ENCODE measurements at places on chromosomes 12 and 14.
A peak's percentile ranks its signal among the peaks of the same experiment; 100 is the strongest.

GRCh38 chr12:111287125-111287900 lies 81.6 kb downstream of the PHETA1 start:
- DNase-seq, result no peak

GRCh38 chr12:61504396-61505080 lies 755.7 kb upstream of the USP15 start:
- DNase-seq, result no peak

DNA sequence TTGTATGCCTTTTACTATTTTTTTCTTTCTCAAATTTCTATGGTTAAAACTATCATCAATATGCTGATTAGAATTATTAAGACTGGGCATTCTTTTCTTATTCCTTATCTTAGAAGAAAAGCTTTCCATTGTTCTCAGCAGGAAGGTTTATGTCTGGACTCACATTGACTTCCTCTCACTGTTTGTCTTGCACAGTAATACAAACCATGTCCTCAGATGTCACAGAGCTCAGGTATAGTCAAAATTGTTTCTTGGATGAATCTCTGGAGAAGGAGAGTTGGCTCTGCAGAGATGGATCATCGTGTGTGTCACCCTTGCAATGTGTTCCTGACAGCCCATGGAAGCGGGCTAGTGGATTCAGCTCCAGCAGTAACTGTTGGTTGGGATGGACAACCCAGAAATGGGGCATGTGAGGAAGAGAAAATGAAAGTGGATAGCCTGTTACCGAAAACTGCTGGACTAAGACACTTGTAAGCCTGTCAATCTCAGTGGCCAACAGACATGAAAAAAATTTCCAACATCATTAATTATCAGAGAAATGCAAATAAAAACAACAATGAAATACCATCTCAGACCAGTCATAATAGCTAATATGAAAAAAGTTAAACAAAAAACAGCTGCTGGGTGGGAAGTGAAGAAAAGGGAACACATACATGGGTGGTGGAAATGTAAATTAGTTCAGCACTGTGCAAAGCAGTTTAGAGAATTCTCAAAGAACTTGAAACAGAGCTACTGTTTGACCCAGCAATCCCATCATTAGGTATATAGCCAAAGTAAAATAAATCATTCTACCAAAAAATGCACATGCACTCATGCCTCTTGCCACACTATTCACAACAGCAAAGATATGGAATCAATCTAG lies 967.8 kb downstream of the TMEM121 start:
- DNase-seq, result no peak

DNA sequence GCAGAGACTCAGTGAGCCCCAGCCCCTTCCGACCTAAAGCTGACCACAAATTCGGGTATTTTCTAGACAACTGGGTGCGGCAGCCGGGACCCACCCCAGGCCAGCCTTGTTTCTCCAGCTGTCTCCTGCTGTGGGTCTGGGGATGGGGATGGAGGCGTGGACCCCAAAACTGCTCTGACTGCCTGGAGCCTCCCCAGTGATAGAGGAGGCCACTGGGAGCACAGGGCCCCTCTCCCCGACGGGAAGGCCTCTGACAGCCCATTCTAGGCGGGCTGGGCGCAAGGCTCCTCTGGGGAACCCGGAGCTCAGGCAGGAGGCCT lies 38.2 kb upstream of the TDRD9 start:
- no peak for DNase-seq

GRCh38 chr12:29742646-29743045 lies 41.1 kb downstream of the TMTC1 start:
- no peak for DNase-seq

- no peak for DNase-seq
These were observed 414.0 kb downstream of the SOX5 start for GRCh38 chr12:23535441-23535840.

DNA sequence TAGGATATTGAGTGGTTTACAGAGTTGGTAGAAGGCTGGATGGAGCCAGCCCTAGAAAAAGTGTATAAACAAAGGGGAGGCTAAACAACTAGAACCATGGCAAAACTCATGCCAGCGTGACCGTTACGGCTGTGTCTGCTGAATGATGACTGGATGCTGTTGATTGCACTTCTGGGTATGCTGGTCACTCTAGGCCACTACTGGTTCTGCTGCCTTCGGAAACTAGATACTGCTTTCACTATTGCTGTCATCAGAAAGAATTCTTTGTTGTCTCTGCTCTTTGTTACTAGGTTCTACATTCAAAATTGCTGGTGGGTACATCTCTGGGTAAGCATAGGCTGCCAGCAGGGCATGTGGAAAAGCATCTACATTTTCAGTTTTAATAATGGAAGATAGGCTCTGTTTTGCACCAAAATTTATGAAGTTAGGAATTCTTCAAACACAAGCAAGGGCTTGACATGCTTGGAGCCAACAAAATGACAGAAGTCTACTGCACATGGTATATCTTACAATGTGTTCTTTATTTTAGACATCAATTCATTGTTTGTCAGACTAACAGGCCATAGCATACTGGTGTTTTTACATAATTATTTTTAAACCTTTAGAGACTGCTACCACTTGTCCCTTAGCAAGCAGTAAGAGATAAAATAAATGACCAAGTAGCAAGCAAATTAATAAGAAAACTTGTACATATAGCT lies 15.4 kb downstream of the MON2 start:
- DNase-seq, result no peak

DNA sequence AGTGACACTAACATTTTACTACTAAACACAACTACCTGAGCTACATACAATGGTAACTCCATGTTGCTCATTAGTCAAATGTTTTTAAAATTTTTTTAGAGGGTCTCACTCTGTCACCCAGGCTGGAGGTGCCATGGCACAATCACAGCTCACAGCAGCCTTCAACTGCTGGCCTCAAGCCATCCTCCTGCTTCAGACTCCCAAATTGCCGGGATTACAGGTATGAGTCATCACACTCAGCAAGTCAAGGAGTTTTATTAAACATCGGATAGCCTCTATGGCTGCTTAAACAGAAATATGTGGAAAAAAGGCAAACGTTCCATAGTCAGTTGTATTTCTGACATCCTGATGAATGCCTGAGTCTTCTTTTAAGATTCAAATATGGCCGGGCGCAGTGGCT lies 11.1 kb upstream of the NPFF start:
- DNase-seq, result no peak

DNA sequence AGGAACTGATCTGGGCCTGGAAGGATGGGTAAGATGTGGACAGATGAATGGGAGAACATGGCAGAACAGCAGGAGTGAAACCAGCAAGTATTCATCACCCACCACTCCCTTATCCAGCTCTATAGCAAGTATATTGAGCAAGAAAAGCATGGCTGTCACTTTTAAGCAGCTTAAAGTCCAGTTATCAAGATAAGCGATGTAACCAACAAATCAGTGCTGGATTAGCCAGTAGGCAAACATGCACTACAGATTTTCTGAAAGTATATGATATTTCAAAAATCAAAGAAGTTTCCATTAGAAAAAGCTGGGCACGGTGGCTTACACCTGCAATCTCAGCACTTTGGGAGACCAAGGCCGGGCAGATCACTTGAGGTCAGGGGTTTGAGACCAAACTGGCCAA lies 53.9 kb upstream of the ATP2A2 start:
- DNase-seq, result no peak

DNA sequence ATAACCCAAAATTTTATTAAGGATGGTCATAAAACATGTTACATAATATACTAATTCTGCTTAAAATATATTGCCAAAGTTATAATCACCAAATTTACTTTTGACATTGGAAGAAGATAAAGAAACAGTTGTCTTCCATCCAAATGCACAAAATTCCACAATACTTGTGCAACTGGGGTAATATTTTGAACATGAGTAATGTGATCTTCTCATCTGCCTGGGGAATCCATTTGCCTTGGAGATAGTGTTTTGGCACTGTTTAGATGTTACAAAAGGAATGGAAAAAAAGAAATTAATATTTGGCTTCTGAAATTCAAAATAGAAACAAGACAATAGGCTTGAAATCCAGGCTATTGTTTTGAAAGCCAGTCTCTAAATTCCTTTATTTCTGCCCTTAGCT lies 9.1 kb downstream of the GPR19 start:
- DNase-seq, result peak; percentile 65

DNA sequence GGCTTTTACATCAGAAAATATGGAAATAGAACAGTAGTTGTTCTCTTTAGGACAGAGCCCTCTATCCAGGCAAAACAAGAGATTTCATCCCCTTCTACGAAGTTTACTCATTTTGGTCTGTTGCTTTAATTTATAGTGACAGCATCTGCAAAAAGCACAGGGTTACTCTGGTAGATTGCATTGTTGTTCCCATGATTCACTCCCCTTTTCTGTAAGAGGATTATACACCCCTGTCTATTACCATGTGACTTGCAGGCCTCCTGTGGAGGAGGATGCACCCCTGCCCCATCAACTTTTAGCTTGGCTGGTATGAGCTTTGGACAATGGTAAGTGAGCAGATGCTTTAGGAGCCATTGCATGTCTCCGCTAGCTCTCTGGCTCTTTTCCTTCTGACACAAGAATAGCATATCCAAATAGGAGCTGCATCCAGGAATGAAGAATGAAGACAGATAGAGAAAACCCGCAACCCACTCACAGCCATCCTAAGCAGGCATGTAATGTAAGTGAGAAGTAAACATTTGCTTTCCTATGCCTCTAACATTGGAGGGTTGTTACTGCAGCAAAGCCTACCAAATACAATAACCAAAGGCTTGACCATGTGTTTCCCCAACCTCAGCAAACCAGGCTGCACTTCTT lies 304.2 kb downstream of the AKAP6 start:
- no peak for DNase-seq

GRCh38 chr14:103135333-103136260 lies 12.3 kb downstream of the TNFAIP2 start:
- no peak for DNase-seq

DNA sequence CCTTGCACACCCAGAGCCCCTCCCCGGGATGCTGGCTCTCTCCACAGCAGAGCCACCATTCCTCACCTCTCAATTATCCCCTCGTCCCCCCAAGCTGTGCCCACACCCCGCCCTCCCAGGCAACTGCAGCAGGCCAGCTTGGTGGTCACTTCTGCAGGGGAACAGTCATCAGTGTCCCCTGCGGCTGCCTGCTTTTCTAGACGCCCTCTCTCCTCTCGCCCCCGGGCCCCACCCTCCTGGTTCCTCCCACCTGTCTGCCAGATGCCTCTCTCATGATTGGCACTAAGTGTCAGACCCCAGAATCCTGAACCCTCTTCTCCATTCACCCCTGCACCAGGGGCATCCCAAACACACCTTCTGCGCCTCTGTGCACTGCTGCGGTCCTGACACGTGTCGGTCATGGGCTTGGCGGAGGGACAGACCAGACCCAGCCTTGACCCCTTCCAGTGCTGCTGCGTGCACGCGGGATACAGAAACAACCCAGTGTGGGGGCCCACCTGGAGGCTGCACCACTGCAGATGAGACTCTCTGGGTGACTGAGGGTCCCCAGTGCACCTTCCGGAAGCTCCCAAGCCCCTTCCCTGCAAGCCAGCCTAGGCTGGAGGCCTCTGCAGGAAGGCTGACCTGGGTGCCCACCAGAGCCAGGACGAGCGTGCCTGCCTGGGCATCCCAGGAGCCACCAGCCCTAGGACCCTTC lies 99.5 kb downstream of the SETD3 start:
- no peak for DNase-seq
